Stimulated activated CD4-positive, alpha-beta T cell treated with anti-CD3 and anti-CD28 coated beads, Interleukin-4, amount 100 ng/mL, for 1 hour (primary cell): ENCODE measurements at places on chromosomes 12 and 14.

GRCh38 chr12:8887285-8887715, 27.0 kb upstream of the PHC1 start:
- DNase-seq = no peak

DNA sequence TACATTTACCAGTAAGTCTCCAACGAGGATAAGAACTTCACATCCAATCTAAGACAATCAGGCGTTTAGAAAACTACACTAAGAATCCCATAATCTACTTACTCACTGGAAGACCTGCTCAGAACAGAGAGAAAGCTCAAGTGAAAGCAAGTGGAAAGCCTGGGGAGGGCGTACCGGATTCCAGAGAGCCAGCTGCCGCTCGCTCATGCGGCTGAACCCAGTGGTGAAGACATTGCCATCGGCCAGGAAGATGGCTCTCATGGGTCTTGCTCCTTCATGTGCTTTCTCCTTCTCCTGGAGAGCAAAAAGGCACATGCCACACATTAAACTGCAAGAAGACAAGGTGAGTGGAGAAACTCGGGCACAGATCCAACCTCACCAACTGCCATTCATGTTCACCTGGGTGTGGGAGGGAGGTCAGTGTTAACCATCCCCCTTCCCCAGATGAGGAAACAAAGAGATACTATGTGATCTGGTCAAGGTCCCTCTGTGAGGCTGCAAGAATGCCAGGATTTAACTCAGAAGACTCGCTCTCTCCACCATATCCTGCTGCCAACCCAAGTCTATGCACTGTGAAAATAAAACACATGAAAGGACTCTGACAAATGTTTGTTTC, 23.5 kb upstream of the SELPLG start:
- DNase-seq = no peak

DNA sequence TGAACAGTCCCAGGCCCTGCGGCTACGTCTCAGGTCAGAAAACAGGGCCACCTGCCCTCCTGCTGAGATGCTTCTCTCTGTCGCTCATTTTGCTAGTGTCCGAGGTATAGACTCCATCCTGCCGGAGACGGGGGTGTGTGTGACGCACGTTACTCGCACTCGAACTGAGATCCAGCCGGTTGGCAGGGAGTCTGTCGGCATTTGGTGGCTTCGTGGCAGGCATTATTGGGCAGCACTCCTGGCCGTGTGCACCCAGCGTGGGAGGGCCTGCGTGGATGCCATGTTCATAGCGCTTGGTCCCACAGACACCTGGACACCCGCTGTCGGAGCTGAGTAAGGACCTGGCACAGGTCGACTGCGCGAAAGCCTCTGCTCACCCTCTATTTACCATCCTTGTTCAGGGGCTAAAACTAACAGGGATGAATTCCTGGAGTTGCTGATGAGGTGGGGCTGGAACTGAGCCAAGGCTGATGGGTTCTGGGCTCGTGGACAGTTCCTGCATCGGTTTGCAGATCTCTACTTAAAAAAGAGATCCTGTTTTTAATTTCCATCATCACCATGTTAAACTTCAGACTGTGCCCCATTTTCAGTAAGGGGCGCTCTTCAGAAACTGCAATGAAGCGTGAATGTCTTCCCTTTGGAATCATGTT, 28.6 kb downstream of the AACS start:
- DNase-seq = no peak

- no peak for DNase-seq
Observed at GRCh38 chr14:95518045-95518751, 1.7 kb upstream of the SYNE3 start.

GRCh38 chr12:129651951-129652350, 251.9 kb downstream of the TMEM132D start:
- no peak for DNase-seq

DNA sequence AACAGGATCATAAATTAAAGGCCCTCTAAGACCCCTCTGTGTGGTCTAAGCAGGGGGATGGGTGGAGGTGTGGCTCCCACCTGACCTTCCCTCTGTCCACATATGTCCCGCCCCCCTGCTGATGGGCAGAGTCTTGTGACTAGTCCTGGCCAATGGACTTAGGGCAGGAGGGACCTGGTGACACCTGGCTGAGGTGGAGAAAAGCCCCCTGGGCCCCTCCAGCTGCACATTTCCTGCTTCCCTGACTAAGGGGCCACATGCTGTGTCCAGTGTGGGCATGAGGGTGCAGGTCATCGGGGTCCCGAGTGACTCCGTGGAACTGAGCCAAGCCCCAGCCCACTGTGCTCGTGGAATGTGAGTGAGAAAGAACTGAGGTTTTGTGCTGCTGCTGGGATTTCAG, 254.7 kb downstream of the ADGRD1 start:
- DNase-seq = no peak

- no peak for DNase-seq
Observed at GRCh38 chr12:76504606-76505005, 55.0 kb downstream of the OSBPL8 start.

- DNase-seq = no peak
Observed at GRCh38 chr12:18171571-18171970, 81.6 kb upstream of the RERGL start.

DNA sequence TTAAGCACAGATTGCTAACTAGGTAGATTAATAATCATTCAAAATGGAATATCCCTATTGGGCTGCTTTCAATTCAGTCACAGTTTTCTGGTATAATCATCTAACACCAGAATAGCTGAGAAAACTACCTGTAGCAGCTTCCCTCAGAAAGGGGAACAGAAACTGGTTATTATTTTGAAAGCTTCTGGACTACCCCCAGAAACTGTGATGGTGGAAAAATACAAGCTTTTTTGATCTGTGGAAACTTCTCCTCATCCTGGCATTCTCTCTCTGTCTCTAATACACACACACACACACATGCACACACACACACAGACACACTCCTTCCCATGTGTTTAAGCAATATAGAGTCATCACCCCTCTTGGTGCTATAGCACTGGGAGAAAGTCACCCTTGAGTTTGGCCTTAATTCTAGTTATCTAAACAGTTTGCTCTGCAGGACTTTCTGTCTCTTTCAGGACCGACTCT, 251.5 kb upstream of the LMO3 start:
- no peak for DNase-seq

- no peak for DNase-seq
Observed at GRCh38 chr14:36356862-36357261, 36.4 kb upstream of the MBIP start.

- no peak for DNase-seq
Observed at GRCh38 chr12:54555670-54556257, 6.4 kb downstream of the PDE1B start.

DNA sequence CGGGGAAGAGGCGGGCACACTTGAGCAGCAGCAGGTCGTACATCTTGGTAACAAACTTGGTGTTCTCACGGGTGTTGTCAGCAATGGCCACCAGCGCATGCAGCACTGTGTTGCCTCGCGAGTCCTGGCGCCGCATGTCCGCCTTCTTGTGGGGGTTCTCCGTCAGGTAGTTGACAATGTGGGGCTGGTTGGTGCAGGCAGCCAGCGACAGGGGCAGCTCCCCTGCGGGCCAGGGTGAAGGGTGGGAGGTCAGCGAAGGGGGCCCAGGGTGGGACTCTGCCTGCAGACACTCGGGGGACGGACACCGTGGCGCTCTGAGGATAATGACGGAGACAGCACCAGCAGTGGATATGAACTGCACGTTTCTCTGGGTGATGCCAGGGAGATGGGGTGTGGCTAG, 34.5 kb downstream of the TRPV4 start:
- no peak for DNase-seq

GRCh38 chr14:105093431-105094192, 28.4 kb upstream of the GPR132 start:
- peak; percentile 75 for DNase-seq

DNA sequence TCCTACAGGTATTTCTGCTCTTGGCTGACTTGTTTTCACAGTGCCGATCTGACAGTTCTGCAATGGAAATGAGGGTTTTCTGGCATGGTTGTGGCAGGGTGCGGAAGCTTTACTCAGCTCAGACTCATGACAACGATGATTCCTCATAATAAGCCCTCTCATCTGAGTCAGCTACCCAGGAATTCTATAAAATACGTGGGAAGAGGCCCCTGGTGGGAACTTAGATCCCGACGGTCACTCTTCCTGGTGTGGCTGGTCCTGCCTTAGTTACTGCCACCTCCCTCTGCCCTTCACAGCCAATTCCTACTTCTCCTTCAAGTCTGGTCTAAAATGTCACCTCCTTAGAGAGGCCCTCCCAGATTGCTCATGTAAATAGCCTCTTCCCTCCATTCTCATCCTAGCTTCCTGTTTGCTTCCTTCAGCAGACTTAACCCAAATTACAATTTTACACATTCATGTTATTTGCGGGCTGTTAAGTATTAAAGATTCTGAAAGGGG, 104.2 kb upstream of the MAP1LC3B2 start:
- no peak for DNase-seq

GRCh38 chr12:77202457-77203060, 137.2 kb upstream of the E2F7 start:
- no peak for DNase-seq

- DNase-seq = no peak
Observed at GRCh38 chr14:104516906-104517305, 62.7 kb upstream of the C14orf180 start.

DNA sequence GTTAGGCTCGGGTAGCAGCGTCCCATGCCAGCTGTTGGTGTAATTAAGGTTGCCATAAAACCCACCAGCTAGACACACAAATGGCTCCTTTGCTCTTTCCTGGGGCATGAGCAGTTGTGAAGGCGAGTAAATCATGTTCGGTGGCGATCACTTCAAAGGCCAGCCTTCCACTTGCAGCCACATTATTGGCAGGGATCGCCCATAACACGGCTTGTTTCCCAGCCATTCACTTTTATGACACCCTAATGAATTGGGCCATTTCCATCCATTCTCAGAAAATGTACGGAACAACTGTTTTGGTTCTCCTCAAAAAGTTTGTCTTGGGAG, 63.4 kb downstream of the BEGAIN start:
- no peak for DNase-seq

- DNase-seq = no peak
Observed at GRCh38 chr12:3777206-3777809, 24.4 kb upstream of the CRACR2A start.

- no peak for DNase-seq
Observed at GRCh38 chr14:56297449-56297848, 179.2 kb downstream of the PELI2 start.

- DNase-seq = no peak
Observed at GRCh38 chr14:103286968-103287850, 46.8 kb upstream of the EIF5 start.

- DNase-seq = no peak
Observed at GRCh38 chr12:53626702-53627169, 554 bp upstream of the ATF7 start.

GRCh38 chr12:69545081-69545480, 40.2 kb upstream of the CCT2 start:
- no peak for DNase-seq

- no peak for DNase-seq
Observed at GRCh38 chr12:38728894-38729293, 176.5 kb downstream of the CPNE8 start.

GRCh38 chr12:92065639-92066038, 80.0 kb downstream of the BTG1 start:
- DNase-seq = no peak

- no peak for DNase-seq
Observed at GRCh38 chr14:45251912-45252311, 1.1 kb downstream of the MIS18BP1 start.

- DNase-seq = no peak
Observed at GRCh38 chr14:102320671-102321455, 1.3 kb downstream of the ZNF839 start.
